ENCODE measurements at places on chromosomes 13 and 19.

DNA sequence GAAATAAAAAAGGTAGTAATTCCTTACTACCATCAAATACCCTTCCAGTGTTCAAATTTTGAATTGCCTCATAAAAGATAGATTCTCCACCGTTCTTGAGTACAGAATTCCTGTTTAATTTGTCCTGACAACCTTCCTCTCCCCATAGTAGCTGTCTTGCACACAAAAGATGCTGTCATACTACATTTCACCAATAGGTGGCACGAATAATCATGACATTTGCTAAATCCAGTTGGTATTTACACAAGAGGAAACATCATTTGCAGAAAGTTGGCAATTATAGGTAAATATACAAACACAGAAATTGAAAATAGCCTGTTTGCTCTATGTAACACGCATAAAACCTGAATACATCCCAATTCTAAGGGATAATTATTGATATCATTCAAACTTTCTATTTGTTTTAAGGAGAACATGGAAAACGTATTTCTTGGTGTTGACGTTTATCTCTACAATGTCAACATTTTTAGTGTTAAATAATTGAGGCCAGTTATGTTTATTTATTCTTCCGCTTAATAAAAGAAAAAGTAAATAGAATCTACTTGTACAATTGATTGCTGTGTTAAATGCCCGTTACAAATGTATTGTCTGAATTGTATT lies 58.3 kb upstream of the CLDN10 start:
- peak; percentile 25 for DNase-seq

- no peak for DNase-seq
Observed at GRCh38 chr13:77502104-77502720, 33.3 kb upstream of the SCEL start.

DNA sequence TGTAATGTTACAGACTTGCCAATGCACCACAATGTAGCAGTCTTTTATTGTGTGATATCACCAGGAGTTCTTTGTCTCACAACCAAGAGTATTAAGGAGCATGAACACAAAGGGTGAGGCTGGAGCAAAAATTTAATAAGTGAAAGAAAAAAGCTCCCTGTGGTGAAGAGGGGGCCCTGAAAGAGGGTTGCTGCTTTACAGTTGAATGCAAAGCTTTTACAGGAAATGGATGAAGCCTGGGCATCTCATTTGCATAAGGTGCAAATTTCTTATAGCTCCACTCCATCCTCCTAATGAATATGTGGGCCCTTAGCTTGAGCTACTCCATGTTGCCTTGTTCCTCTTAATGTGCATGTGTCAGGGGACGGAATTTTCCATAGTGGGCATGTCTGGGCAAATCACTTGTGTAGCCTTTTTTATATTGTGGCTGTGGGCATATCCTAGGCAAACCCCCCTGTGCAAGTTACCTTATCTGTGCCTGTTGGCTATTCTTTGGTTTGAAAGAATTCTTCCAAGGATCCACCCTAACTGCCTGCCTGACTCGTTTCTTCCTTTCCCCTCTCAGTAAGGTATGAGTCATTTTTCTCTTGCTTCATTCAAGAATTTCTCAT lies 45.3 kb upstream of the TRPC4 start:
- DNase-seq, result no peak

DNA sequence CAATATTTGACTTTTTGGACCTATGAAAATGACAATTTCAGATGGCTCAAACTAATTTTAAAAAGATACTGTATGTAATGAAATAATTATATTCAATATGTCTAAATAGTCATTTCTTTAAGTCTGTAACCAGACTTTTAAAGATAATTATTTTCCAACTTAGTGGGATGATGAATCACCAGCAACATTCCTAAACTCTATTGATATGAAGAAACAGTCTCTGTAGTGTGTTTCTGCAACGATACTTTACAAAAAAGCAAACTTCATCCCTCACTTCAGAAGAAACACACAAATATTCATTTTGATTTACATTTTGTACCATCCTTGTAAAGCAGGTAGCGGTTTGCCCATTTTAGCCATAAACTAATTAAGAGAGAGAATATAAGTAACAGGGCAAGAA lies 417.4 kb downstream of the EFNB2 start:
- no peak for DNase-seq

GRCh38 chr13:44573071-44573470 lies 3.1 kb downstream of the TSC22D1 start:
- no peak for DNase-seq

DNA sequence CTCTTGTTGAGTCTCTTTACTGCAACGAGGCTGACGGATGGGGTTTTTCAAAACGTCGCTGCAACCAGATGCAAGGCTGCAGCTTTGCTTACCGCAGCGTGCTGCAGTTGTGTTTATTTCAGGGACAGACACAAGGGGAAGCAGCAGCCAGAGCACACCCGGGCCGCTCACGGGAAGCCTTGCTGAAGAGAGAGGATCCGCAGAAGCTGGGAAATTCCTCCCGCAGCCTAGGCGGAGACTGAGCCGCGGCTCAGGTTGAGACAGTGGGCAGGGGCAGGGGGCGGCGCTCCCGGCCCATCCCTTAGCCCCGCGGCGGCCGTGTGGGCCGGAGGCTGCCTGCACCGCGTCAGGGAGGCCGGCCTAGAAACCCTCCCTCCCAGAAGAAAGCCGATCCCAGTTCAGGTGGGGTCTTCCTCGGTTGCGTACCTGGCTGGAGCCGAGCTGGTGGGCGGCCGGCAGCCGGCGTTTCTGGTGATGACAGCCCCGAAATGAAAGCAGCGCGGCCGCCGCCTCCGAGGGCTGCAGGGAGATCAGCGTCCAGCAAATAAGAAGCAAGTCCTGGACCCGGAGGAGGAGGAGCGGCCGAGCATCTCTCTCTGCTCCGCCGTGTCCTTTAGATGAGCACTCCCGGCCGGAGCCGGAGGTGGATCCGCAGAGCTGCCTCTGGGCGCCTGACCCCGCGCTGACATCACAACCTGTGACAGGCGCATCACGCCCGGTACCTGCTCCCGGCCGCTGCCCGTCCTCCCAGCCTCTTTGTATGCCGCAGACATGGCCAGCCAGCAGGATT lies at the start of gene FRY:
Gene FRY (plus strand): TSS at position 750 of the 790 bp plus-strand sequence. CDS start 22 bp downstream, at position 772.
- DNase-seq, result peak; percentile 53

DNA sequence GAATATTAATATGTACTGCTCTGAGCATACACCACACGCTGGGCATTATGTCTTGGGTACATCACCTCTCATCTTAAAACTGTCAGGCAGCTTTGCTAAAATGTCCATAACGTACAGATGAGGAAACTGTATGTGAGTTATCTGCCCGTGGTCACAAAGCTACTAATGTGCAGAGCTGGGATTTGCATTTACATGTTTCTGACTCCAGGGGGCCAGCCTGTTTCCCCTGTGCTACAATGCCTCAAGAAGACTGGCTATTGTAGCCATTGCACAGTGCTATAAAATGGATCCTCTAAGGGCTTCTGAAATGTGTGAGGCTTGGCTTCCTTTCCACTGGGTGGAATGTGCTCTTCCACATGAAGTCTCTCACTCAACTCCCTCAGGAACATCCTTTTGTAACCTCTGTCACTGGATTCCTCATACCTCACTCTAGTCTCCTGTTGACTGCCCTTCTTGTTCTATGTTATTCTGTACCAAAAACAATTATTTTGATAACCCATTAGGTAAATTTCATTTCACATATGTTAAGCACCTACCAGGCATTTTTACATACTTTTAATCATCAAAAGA lies 95.6 kb upstream of the HTR2A start:
- no peak for DNase-seq

DNA sequence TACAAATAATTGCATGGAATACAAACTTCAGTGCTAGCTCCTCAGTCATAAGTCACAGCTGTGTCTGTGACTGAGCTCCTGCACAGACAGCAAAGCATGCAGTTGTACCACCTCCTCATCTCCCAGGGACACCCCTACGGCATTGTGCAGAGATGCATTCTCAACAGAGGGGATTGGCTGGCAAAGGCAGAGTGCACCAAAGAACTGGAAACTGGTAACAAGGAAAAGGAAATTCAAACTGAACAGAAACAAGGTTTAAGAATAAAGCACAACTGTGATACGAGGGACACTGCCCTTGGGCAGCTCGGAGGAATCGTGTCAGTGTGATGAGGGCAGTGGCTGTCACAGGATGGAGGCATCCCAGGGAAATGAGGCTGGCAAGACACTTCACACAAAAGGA lies 126.1 kb upstream of the SOX1 start:
- DNase-seq, result no peak

- no peak for DNase-seq
Observed at GRCh38 chr13:81244011-81244410, 903.1 kb upstream of the SPRY2 start.

DNA sequence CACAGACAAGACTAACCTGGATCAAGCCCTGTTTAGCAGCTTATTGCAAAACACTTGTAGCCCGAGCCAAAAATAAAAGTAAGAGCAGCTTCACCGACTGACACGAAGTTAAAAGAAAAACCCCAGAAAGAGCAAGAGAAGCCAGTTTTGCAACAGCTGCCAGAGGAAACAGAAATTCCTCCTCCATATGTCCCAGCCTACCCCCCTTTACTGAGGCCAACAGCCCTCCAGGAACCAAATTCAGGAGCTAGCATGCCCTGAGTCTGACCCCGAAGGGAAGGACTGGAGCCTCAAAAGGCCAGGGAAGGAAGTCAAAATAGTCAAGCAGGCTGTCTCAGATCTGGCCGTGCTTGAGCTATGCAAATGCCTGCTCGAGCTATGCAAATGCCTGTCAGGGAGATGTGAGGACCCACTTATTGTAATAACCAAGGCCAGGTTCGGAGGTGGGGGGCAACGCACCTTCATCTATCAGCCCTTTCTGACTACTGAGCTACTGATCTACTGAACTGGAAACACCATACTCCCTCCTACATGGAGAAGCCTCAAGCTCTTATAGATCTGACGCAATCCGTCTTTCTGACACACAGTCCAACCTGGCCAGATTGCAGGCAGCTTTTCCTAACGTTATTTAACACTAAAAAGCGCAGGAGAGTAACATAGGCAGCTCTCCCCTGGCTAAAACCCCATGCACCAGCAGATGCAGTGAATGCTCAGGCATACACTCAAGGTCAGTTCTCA lies 6.7 kb downstream of the SIGLEC11 start:
- DNase-seq, result no peak

DNA sequence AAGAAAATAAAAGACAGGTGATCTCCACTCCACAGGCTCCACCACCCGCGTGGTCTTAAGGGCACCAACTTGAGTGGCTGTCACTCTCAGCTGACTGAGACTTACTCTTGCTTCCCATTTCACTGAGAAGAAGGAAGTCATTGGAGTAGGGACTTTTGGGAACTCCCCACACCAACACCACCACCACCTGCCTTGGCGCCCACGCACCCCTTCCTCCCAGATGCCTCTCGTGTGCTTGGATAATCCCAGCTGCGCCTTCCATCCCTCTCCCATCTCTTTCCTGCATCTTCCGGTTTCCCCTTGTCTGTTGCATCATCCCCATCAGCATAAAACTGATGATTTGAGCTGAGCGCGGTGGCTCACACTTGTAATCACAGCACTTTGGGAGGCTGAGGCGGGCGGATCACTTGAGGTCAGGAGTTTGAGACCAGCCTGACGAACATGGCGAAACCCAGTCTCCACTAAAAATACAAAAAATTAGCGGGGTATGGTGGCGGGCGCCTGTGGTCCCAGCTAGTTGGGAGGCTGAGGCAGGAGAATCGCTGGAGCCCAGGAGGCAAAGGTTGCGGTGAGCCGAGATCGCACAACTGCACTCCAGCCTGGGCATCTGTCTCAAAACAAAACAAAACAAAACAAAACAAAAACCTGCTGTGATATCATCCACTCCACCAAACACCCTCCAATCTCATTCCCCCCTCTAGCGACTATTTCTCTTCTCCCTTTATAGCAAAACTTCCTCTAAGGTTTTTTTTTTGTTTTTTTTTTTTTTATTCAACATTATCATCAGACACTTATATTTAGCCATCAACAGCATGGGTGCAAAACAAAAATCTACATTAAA lies 25.5 kb downstream of the AP2S1 start:
- DNase-seq, result no peak

- no peak for DNase-seq
Observed at GRCh38 chr13:30745906-30746686, 10.8 kb downstream of the ALOX5AP start.

GRCh38 chr19:29371251-29372090 lies 154.3 kb upstream of the VSTM2B start:
- DNase-seq, result no peak

DNA sequence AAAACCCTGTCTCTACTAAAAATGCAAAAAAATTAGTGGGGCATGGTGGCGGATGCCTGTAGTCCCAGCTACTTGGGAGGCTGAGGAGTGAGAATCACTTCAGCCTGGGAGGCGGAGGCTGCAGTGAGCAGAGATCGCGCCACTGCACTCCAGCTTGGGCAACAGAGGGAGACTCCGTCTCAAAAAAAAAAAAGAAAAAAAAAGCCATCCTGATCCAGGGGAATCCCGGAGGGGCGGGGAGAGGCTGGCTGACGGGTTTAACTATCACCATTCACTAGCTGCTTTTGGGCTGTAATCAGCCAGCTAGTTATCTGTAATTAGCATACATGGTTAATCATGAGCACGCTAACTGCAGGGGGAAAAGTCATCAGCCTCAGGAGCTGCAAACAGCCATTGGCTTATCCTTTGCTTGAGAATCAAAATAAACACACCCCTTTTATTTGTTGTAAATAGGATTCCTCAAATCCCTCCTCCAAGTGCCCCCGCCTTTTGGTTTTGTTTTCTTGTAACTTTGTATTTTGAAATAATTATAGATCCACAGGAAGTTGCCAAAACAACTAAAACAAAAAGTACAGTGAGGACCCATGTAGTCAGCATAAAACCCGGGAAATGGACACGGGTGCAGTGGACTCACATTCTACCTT lies 9.6 kb downstream of the FSD1 start:
- DNase-seq, result no peak

GRCh38 chr19:29404015-29404414 lies 121.8 kb upstream of the VSTM2B start:
- DNase-seq, result no peak

DNA sequence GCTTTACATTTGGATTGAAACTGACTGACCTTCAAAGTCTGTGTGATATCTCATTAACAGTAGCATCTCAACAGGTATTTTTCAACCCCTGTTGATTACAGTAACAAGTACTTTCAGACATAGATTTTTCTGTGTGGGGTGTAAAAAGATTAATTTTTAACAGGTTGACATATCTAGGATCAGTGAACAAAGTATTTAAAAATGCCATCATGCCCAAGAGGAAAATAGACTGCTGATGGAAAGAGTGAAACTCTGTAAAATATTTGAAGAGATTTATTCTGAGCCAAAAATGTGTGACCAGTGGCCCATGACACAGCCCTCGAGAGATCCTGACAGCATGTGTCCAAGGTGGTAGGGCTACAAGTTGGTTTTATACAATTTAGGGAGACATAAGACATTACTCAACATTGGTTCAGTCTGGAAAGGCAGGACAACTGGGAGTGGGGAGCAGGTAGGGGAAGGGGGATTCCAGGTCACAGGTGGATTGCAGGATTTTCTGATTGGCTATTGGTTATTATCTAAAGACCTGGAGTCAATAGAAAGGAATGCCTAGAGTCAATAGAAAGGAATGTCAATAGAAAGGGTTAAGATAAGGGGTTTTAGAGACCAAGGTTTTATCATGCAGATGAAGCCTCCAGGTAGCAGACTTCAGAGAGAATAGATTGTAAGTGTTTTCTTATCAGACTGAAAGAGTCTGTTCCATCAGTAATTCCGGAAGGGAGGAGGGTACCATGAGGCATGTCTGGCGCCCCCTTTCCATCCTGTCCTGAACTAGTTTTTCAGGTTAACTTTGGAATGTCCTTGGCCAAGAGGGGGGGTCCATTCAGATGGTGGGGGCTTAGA lies 29.1 kb downstream of the TNFRSF19 start:
- no peak for DNase-seq
